ENCODE measurements at places on chromosomes 2 and 18. TPM values are rescaled to one million over a fixed set of nuclear protein-coding genes. Genes with fewer than 3 reads are reported as not detected.

DNA sequence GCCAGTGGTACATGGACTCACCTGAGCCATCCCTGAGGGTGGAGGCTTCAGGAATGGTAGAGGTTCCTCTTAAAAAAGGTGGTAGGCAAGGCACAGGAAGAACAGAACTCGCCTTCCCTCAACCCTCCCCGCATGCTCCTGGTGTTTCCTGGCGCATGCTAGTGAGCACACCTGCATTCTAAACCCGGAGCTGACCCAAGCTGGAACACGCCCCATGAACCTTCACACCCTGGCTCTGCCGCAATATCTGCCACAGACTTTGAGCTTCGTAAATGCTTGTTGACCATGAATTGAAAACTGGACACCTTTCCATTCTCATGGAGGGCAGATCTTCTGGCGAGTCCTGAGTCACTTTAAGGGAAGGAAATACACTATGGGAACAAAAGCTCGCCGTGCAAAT is 601.3 kb upstream of the RAB6C start:
- DNase-seq, result no peak

DNA sequence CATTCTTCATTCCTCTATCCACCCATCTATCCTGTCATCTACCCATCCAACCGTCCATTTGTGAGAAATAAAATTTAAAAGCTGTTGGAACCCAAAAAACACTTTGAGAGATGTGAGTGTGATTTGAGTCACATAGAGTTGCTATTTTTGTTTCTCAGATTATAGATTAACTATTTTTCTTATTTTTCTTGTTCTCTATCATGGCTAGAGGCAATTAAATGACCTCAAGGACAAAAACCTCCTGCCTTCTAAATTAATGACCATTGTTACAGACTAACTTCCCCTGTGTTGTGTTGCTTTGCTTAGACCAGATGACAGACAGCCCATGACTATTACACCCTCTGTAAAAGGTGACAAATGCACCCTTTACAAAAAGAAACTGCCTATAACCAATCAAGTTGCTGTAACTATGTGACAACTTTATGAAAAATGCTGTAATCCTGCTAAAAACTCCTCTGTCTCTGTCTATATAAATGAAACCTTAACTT is 207.9 kb upstream of the CXCR4 start:
- DNase-seq, result no peak

DNA sequence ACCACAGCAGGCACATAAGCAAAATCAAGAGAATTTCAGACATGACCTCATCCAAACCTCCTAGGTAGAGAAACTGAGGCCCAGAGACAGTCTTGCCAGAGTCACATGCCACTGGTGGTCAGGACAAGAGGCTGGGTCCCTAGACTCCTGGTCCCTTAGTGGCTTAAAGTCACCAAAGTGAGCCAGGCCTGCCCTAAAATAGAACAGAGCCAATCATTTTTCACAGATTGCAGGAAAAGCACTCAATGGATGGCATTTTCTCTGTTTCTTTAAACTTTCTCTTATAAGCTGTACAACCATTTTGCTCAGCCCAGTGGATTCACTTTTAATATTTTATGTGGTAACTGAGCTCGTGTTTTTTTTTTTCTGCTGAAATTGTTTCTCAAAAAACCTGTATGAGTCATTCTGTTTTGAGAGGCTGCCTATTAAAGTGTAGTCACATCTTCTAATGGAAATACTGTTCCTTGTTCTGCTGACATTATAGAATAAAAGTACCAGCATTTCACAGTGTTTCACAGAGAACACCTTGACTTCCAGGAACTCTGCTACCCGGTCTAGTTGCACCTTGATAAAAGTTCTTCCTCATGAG is 29.6 kb downstream of the STEAP3 start:
- no peak for DNase-seq

Gene SUCLG1
- 90.7 TPM for total RNA-seq

Gene GBX2
- total RNA-seq, result not detected

Gene TGFBRAP1
- 22.9 TPM for total RNA-seq

Gene C2orf78
- total RNA-seq, result not detected

Gene APLF
- total RNA-seq, result 8.9 TPM

Gene MRO
- 1.9 TPM for total RNA-seq

GRCh38 chr2:27191070-27191829 is 20.6 kb upstream of the ATRAID start:
- DNase-seq, result peak; percentile 68

Gene RUFY4
- total RNA-seq, result 5.6 TPM

- DNase-seq, result no peak
Measured at GRCh38 chr18:25247725-25248124, 104.2 kb downstream of the ZNF521 start.

Measured in ureter (tissue), 1 donor.